ENCODE measurements at places on chromosomes 13 and 19.

- DNase-seq, result no peak
These were observed 7.5 kb downstream of the F10 start for GRCh38 chr13:113129921-113130750.

GRCh38 chr19:18264971-18265540, 9.2 kb downstream of the IQCN start:
- no peak for DNase-seq

GRCh38 chr19:45826934-45827333, 11.8 kb upstream of the RSPH6A start:
- DNase-seq, result no peak

- no peak for DNase-seq
These were observed 19.3 kb downstream of the PRR22 start for GRCh38 chr19:5765220-5765619.

DNA sequence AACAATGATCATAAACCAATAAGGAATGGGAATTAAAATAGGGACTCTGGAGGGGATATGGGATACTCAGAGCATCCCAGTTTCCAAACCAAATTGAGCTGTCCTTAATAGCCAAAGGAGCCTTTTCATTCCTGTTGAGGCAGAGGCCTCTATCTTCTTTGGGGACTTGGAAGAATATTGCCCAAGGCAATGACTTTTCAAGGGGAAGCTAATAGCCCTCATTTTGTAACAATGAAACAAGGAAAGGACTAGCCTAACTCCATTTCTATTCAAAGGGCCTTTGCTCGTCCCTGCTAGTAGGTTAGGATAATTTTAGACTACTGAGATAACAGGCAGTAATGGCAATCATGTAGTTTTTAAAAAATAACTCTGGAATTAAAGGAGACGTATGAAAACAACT, 789.8 kb upstream of the SLITRK5 start:
- DNase-seq, result no peak

DNA sequence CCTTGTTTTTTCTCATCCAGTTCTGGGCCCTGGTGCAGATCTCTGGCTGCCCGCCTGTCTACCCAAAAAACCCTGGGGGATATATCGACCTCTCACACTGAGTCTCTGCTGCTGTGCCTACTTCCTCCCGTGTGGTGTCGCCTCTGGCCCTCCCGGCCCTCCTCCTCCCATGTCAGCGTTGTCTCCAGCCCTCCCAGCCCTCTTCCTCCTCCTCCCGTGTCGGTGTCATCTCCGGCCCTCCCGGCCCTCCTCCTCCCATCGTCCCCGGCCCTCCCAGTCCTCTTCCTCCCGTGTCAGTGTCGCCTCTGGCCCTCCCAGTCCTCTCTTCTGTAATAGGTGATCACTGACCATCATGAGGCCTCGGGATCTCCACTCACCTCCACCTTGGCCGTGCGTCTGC, 81.8 kb downstream of the GPR12 start:
- no peak for DNase-seq

GRCh38 chr19:43524922-43525835, 1.8 kb downstream of the ETHE1 start:
- DNase-seq, result no peak

- no peak for DNase-seq
These were observed 4.7 kb downstream of the BEST2 start for GRCh38 chr19:12756150-12756883.

- DNase-seq, result no peak
These were observed 34.6 kb upstream of the CD177 start for GRCh38 chr19:43318796-43319314.

DNA sequence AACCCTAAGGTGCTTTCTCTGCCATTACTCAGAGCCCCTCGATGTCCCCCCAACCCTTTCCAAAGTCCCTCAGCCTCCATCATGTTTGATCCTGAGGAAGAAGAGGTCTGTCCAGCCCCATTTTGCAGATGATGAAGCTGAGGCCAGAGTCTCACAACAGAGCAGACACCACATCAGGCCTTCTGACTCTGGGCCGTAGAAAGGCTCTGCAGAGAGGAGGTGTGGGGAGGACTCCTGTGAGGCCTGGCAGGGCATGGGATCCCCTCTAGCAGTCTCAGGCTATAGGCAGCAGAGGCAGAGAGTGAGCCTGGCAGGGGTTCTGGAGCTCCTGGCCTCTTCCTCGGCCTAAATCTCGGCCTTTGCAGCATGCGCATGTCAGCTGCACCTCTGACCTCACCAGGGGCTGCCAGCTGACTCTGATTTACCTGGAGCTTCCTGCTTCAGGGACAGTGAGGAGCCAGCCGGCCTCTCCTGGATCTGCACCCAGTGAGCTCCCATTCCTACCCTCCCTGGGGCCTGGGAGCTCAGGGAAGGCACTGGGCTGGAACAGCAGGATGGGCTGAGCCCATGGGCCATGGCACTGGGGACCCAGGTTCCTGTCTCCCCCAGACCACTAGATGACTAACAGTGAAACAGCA, 41.7 kb upstream of the VSTM2B start:
- DNase-seq, result no peak

DNA sequence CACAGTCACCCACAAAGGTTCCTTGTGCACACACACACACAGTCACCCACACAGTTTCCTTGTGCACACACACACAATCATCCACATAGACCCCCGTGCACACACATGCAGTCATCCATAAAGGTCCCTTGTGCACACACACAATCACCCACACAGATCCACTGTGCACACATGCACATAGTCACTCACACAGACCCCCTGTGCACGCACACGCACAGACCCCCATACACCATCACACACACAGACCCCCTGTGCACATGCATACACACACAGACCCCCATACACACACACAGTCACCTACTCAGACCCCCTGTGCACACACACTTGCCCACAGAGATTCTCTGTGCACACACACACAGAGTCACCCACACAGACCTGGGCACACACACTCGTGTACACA, 107.1 kb downstream of the HSPH1 start:
- DNase-seq, result no peak

DNA sequence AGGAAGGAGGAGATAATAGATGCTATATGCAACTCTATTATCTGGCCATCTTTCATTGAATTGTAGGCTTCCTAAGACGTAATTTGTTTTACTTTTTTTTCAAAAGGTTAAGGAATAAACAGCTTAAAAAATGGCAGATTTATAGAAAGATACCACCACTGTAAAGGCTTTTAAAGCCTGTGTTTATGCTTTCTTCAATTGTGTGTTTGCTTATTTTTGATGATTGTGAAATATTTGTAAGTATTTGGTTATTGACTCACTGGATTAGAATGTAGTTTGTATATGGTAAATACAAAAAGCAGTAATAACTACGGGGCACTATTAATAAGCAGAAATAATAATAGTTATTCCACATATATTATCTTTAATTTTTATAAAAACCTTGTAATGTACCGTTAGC, 437.9 kb downstream of the KLF5 start:
- no peak for DNase-seq

- no peak for DNase-seq
These were observed 34.9 kb downstream of the DNAJC15 start for GRCh38 chr13:43058318-43058674.

- no peak for DNase-seq
These were observed 36.8 kb upstream of the ALOX5AP start for GRCh38 chr13:30698488-30699005.

DNA sequence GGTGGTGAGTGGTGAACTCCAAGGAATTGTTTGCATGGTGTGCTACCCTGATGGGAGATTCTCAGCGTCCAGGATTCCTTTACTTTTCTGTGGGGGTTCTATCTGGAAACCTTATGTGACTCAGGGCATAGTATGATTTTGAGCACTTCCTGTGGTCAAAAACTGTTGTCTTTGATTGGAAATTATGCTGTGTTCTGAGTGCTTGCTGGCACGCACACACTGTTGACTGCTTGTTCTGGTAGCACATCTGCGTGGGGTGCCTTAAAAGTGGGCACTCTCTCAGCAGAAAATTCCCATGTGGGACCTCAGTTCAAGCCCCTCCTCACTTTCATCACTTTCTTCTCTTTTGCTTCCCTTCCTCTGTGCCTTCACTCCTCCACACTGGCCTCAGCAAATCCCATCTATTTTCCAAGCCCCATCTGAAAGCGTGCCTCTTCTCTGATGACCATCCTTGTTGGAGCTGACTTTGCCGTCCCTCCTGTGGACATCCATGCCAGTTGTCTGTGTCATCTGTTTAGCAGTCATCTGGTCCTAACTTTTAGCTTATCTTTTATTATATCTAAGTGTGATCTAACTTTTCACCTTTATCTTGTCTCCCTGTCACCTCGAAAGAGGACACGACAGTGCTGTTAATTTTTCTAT, 56.4 kb upstream of the NPAS1 start:
- no peak for DNase-seq

DNA sequence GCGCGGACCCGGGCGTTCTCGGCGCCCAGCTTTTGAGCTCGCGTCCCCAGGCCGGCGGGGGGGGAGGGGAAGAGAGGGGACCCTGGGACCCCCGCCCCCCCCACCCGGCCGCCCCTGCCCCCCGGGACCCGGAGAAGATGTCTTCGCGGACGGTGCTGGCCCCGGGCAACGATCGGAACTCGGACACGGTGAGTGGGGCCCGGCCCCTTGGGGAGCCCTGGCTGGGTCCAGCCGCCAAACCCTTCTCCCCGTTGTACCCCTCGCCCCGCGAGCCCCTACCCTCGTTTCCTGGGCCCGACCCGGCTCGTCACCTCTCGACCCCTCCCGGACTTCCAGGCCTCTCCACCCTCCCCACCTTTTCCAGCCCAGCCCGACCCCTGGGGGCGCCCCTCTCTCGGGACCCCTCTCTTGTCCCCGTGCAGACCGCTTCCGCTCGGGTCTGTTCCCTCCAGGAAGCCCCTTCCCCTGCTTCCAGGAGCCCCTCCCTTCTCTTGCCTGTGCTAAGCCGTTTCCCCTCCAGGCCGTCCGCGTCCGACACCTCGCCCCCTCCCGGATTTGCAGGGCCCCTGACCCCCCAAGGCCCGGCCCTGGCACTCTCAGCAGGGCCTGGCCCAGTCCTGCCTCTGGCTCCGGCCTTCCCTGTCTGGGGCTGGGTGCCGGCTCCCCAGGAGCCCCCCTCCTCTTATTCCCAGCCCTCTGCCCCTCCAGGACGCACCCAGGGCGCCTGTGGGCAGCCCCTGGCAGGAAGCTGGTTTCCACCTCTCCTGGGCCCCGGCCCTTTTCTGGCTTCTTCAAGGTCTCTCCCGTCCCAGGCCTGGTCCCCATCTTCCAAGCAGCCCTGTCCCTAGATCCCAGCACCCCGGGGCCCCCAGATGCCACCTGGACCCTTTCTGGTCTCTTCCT, 632 bp downstream of the MARK4 start:
- peak; percentile 63 for DNase-seq

DNA sequence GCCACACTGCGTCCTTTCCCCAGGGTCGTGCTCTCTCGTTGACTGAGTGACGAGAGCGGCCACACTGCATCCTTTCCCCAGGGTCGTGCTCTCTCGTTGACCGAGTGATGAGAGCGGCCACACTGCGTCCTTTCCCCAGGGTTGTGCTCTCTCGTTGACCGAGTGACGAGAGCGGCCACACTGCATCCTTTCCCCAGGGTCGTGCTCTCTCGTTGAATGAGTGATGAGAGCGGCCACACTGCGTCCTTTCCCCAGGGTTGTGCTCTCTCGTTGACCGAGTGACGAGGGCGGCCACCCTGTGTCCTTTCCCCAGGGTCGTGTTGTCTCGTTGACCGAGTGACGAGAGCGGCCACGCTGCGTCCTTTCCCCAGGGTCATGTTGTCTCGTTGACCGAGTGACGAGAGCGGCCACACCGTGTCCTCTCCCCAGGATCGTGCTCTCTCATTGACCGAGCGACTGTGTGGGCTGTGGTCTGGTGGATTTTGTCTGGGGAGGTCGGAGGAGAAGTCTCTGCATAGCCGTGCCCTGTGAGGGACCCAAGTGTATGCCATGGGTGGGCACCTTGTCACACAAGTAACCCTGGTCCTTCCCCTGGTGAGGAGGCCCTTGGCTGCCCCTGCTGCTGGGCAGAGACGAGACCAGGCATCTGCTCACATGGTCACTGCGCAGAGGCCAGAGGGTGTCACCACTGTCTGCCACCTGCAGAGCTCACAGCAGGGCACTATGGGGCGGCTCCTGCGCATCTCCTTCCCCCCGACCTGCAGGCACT, 107.7 kb downstream of the KDM4B start:
- no peak for DNase-seq

DNA sequence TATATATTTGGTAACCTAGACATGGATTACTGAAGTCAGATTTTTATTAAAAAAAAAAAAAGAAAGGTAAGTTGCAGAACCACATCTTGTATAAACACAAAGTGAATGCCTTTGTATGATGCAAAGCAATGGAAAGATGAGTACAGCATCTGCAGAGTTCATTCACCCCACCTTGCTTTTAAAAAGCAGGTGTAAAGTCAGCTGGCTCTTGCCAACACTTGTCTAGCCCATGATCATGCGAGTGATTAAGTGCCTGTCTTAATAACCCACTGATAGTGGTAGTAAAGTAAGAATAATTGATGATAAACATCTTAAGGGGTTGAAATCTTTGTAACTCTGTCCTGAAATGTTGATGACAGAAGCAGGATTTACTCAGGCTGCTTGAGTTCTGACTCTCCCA, 710.4 kb downstream of the EFNB2 start:
- DNase-seq, result no peak

- DNase-seq, result no peak
These were observed 506.6 kb downstream of the EFNB2 start for GRCh38 chr13:106028911-106029310.

DNA sequence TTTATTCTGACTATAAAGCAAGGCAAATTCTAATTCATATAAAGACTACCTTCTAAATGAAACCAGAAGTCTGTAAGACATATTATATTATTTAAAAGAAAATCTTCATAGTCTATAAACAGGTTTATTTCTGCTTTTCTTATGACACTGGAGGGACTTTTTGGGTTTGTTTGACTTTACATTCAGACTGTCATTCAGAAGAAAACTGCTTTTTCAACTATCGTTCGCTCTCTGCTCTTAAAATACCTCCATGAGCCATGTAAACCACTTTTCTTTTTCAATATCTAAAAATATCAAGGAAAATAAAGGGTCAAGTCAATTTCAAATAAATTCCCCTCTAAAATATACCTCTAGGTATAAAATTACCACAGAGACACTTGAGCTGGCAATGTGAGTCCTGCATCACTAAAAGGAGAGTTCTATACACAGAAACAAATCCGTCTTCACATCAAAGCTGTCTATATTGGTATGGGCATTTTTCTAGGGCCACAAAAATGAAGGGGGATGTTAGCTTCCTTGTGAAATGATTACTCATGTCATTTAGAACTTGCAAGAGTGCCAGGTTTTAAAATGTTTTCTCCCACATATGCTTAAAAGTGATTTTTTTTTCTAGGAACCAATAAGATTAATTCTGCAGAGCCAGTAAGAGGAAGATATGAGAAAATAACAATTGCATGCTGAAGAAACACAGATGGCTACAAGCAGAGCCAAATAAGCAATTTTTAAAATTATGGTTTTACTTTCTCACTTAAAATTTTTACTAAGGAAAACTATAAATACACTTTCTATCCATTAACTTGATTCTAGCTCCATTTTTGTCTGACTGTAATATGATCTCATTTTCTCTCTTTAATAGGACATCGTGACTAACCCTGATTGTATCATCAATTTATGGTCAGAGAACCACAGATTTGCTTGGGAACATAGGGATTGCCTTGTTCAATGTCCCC, 181.8 kb downstream of the TBC1D4 start:
- DNase-seq, result no peak
